ENCODE measurements at places on chromosomes 16 and 17.

DNA sequence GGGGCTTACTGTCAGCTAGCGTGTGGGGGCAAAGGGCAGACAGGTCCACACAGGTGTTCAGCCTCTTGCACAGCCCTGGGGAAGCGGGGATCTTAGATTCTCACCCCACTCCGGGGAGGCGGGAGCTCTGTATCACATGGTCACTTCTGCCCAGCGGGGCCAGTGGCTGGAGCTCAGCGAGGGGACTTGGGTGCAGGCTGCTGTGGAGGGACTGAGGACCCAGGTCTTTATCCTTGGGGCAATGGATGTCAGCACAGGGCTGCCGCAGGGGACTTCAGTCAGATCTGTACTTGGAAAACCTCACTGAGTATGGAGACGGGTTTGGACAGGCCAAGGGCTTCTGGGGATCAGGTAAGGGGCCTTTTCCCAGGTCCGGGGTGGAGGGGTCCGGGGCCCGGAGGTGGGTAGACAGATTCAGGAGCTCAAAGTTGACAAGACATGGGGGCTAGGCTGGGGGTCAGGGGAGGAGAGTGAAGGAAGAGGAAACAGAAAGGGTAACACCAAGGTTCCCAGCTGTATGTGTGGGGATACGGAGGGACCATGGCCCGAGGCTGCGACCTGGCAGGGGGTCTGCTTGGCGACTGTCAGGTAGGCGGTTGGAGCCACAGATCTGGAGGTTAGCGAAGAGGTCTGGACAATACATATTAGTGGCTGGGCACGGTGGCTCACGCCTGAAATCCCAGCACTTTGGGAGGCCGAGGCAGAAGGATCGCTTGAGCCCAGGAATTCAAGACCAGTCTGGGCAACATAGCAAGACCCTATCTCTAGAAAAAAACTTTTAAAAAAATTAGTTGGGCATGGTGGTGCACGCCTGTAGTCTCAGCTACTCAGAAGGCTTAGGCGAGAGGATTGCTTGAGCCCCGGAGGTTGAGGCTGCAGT, 15.1 kb upstream of the BAIAP2 start:
- no peak for DNase-seq

DNA sequence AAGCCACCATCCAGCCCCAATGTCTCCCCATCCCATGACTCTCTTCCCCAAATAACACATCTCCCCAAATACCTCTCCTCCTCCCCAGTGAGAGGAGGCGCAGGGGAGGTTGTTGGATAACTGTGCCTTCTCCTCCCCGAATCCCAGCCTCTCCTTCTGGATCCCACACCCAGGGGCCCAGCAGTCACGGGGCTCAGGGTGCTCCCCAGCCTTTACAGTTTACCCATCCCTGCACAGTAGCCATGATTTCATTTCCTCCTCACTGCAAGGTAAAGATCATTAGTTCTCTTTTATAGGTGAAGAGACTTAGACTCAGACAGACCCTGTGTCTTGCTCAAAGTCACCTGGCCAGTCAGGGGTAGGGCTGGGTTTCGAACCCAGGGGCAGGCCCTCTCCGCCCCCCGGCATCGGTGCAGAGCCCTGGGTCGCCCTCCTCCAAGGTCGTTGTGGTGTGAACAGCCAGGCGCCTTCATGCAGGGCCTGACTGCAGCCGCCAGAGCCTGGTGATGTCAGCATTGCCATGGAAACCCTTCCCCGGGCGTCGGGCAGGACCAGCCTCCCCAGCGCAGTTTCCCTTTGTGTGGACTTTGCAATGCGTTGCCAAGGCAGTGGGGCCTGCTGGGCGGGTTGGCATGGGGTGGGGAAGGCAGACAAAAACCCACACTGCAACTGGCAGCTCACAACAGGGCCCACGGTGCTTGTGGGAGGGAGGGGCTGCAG, 53.3 kb upstream of the TOB1 start:
- peak; percentile 27 for DNase-seq

GRCh38 chr16:59527206-59527997, 793.3 kb upstream of the GOT2 start:
- DNase-seq, result no peak

DNA sequence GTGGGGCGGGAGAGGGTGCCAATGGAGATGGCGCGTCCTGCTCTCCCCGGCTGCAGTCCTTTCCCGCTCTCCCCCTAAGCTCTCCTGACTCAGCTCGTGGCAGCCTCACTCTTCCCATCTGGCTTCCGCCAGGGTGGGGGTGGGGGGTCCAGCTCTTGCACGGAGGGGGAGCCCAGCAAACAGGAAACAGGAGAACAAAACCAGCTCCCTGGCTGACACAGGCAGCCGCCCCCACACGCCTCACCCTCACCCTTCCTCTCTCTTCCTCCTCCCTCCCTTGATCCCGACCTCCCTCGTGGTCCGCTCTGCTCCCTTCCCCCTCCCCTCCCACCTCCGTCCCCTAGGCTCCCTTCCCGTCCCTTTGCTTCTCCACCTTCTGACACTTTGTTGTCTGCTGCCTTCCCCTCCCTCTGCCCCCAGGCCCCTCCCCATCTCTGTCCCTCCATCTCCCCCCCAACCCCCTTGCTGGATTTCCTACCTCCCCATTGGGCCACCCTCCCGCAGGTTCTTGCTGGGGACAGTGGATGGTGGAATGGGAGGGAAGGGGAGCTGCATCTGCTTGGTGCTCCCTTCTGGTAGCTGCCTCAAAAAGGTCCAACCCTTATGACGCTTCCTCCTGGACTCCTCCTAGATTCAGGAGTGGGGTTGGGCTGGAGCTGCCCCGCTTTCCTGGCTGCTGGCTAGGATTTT, 23.7 kb downstream of the ARHGAP23 start:
- peak; percentile 98 for DNase-seq

- no peak for DNase-seq
These were observed 855 bp downstream of the HSF4 start for GRCh38 chr16:67165121-67166078.

DNA sequence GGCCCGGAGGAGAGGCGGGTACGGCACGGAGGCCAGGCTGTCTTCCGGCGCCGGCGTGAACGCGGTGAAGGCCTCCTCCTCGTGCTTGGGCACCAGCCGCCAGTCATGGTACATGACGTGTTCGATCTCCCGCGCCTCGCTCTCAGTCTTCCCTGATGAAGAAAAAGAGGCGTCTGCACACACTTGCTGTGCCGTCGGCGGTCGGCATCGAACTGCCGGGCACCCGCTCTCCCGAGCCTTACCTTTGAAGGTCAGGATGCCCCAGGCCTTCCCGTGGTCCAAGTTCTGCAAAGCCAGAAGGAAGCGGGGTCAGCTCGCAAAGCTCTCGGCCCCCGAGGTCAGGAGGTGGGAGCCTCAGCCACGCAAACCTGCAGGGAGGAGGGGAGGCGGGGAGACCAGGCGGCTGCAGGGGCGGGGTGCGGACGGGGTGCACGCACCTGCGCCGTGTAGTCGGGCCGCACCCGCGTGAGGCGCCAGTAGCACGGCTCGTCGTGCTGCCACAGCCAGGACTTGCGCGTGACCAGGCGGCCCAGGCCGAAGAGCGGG, at the start of gene EME2:
EME2 (plus strand) TSS at position 449 of the 546 bp plus-strand sequence. CDS start 418 bp downstream, outside the sequence.
- peak; percentile 30 for DNase-seq

- DNase-seq, result no peak
These were observed 37.6 kb downstream of the HLF start for GRCh38 chr17:55302407-55302787.

DNA sequence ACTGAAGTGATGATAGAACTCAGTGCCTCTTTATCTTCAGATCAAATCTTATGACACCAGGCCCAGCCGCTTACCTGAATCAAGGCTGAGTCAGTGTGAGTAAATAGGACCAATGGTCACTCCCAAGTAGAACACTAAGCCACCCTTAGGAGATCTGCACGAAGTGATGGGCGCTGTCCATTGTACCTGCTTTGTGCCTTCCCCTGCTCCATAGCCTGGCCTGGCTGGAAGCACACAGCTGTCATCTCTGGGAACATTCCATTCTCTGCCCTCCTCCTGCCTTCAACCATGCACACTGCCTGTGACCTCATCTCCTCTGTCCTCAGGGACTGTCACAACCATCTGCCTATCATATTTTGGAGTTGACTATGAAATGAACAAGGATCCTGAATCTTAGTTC, 279.5 kb upstream of the ASIC2 start:
- no peak for DNase-seq

DNA sequence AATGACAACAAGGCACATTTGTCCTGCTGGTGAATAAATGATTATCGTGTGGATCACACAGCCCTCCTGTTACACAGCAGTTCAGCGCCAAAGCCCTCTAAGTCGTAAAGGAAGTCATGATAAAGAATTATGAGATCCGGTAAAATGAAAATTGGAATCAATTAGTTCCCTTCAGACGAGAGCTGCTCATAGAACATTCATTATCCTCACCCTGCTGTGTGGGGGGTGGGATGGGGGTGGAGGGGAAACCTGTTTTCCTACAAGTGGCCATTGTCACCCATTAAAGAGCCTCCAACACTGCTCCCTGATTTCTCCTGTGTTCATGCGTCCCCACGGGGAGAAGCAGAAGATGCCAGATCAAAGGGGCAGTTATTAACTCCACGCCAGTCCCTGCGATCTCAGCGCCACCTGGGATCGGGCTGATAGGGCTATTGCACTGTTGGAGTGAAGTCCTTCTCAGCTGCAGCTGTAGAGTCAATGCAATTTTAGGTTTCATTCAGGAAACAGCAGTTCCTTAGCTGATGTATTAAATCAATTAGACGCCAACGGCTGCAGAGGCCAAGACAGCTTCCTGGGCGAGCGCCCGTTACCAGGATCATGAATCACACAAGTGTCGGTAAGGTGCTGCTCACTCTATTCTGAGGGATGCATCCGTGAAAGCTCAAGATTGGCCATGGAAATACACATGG, 19.2 kb upstream of the CACNG4 start:
- no peak for DNase-seq

GRCh38 chr17:70169709-70170597, 621 bp downstream of the KCNJ2 start:
- peak; percentile 69 for DNase-seq

- DNase-seq, result no peak
These were observed 174.6 kb downstream of the TOX3 start for GRCh38 chr16:52372313-52372712.

DNA sequence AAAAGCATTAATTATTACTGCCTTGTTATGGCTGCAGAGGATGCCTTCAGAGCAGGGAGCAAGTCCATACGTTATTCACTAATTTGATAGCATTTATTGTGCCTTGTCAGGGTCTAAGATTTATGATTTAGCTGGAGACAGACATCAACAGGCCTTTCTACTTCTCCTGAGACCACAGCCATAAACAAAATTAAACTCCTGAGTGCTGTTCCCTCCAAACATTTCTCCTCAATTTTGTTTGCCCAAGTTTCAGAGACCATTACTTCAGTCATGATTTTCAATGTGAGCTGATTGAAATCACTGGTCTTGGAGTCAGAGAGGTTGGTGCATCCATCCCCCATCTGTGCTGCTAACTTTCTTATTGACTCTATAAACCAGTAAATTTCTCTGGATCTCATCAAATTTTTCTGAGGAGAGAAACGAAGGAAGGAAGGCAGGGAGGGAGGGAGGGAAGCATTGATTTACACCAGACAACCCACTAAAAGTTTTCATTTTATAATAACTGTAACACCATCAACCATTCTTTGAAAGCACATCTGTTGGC, 423.6 kb upstream of the CDH11 start:
- no peak for DNase-seq

DNA sequence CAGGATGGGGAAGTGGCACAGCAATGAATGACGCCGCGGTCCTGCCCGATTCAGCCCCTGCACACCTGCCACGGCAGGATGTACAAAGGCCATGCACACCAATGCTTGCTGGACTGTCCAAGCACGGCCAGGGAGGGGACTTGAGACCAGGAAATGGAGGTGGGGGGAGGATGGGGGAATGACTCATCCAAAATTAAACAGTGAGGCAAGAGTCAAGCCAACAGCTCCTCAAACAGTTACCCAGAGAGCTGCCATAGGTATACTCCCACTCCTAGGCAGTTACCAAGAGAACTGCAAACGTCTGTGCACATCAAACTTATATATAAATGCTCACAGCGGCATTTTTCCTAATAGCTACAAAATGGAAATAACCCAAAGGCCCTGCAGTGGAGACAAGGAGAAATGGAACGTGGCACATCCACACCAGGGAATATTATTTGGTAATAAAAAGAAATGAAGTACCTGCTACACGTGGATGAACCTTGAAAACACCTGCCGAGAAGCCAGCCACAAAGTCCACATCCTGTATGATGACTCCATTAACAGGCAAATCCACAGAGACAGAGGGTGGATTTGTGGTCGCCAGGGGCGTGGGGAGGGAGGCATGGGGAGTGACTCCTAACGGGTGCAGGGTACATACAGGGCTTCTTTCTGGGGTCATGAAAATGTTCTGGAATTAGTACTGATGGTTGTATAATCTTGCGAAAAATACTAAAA, 54.1 kb downstream of the VAC14 start:
- peak; percentile 88 for DNase-seq

DNA sequence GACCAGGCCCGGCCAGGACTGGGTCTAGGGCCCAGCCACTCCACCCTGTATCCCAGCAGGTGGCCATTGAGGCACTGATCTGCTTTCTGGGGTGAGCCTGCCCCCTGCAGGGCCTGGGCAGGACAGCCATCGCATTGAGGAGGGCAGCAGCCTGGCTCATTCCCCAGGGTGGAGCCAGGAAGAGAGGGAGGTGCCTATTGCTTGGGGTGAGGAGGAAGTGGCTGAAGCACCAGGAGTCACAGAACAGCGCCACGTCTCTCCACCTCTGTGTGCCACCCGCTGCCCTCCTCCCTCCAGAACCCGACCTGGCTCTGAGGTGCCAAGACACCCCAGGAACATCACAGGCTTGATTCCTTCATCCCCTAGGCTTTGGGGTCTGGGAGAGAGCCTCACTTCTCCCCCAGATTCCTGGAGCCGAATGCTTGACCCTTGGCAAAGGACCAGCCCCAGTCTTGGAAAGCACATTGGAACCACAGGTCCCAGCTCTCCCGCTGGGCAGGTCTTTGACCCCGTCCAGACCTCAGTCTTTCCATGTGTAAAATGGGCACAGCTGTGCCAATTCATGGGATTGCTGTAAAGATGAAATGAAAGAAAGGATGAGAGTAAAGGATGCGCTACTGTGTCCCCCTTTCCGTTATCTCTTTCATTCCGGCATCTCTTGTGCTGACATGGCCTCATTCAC, 7.2 kb upstream of the KRT36 start:
- peak; percentile 93 for DNase-seq

- DNase-seq, result no peak
These were observed 4.4 kb downstream of the N4BP1 start for GRCh38 chr16:48605518-48606110.

DNA sequence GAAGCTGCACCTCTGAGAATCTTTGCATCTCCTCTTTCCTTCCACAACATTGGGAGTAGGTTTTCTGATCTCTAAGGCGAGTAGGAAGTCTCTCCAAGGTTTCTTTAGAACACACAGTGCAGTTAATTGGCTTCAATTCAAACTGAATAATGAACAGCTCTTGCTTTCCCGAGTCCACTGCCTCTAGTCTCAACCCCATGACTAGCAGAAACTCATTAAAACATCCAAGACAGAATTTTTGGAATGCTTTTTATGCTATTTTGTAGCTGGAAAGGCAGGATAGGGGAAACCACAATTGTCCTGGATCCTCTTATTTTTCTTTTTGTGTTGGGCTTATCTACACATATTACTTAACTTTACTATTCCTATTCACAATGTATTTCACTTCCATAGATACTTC, 206.6 kb downstream of the CDH8 start:
- DNase-seq, result no peak

Data from HCEC 1CT (cell line).